ENCODE measurements at places on chromosomes 12 and 14.

DNA sequence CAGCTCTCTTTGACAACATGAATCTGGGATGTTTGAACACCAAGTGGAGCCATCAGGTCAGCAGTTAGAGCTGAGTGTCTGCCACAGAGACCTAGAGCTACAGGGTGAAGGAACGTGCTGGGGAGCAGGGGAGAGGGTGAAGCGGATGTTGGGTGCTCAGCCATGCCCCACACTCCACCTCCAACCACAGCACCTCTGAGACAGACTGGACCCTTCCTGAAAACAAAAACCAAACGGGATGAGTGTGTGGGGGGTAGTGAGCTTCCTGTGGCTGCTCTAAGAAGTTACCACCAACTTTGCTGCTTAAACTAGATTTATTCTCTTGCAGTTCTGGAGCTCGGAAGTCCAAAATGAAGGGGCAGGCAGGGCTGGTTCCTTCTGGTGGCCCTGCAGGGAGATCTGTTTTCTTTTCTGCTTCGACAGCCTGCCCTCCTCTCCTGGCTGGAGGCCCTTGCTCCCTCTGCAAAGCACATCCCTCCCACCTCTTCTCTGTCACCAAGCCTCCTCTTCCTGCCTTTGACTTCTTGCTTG, 5.6 kb upstream of the GOLGA3 start:
- DNase-seq: no peak

GRCh38 chr14:68471964-68472508, 320.8 kb downstream of the ZFP36L1 start:
- DNase-seq: no peak

DNA sequence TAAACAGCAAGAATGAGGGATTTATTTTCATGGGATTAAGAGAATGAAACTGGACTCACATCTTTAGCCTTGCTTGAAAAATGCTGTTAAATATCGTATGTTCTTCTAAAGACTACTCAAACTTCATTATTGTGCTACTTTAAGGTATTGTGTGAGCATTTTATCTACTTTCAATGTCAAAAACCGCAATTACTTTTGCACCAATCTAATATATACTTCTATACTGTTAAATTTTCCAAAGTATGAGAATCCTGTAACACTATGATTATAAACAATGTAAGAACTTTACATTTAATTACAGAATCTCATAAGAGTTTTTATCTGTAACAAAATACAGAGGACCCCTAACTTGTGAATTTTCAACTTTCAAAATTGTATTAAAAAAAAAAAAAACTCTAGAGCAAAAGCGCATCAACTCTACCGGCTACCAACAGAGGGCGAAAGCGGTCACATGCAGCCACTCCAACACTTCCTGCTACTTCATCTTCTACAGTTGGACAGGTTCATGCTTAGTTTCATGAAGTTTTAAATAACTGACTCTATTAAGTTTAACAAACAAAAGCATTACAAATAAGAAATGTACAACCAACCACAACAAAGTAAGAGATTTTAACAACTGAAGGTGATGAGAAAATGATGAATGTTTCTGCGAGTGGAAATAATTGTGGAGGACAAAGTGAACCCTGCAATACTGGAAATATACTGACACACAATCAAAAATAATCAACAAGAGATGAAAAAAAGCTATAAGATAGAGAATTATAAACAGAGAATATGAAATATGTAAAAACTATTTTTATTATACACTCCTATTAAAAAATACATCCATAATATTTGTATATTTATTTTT, 210.9 kb downstream of the MED13L start:
- peak; percentile 72 for DNase-seq

DNA sequence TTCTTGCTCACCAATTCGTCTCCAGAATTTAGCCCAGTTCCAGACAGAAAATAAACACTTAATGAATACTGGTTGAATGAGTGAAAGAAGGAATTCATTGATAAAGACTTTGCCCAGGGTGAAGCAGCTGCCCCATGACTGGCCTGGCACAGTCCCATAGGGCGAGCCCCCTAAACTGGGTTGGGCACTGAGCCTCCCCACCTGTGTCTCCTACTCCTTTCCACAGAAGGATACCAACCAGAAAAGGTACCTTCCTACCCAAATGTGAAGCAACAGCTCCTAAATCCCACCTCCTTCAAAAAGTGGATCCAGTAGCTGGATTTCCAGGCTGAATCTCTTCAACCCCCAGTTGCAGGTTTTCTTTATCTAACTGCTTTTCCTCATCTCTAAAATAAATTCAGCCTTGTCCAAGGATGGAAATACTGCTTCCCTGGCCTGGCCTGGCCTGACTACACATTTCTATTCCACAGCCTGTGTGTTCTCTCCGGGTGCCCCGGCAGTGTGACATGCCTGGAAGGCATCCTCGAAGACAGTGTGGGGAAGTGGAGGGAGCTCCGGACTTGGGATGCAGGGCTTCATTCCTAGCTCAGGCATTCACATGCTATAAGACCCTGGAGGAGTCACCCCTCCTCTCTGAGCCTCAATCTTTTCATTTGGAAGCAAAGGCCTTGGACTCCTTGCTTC, 7.6 kb downstream of the KRT3 start:
- DNase-seq: no peak

DNA sequence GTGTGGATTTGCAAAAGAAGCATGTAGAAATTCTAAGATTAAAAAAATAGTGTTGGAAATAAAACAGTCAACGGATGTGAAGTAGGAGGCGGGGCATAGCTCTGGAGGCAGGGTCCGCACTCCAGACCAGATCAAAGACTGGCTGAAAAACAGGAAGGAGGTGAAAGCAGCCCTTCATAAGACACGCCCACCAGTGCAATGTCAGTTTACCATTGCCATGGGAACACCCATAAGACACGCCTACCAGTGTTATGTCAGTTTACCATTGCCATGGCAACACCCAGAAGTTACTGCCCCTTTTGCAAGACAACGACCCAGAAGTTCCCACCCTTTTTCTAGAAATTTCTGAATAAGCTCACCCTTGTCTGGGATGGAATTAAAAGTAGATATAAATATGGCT, 87.1 kb downstream of the FZD10 start:
- no peak for DNase-seq

GRCh38 chr12:10361084-10361483, 28.8 kb downstream of the KLRK1 start:
- DNase-seq: no peak

GRCh38 chr14:88005050-88005481, at the start of gene GPR65:
Gene GPR65 (plus strand): TSS chr14:88005135. CDS start chr14:88010848, 5,713 bp downstream.
- no peak for DNase-seq

- peak; percentile 82 for DNase-seq
Observed at GRCh38 chr12:92899386-92900001, 29.6 kb downstream of the EEA1 start.

DNA sequence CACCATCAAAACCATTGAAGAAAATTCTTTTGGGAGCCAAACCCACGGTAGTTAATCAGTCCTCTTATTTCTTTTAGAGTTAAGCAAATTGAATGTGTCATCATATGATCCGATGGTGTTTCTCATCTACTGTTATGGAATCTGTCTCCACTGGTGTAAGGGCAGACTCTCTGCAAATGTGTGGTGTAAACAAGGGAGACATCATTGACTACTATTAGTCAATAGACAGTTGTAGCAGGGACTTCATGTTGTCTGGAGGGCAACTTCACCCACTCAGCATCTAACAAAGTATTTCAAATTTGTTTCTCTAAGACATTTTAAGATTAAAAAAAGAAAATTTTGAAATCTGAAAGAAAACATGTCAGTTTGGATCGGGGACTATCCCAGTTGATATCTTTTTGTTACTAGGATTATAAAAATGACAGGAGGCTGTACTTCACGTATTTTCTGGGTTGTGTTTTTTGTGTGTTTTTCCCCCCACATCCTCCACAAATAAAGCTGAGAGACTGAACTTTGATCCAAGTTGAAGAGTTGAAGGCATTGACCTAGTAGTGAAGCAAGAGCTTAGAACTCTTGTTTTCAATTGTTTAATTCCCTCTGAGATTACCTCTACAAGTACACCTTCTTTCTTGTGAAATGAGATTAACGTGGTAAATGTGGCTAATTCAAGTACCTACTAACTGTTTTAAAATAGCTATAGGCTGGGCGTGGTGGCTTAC, 4.0 kb downstream of the GOLGA5 start:
- no peak for DNase-seq

- DNase-seq: no peak
Observed at GRCh38 chr14:97212399-97212798, 415.2 kb downstream of the VRK1 start.

GRCh38 chr12:12540261-12541013, 22.2 kb downstream of the DUSP16 start:
- DNase-seq: no peak

GRCh38 chr12:93790472-93791152, 113.4 kb downstream of the CRADD start:
- peak; percentile 6 for DNase-seq

All from A549 (cell line).